Activated CD4-positive, CD25-positive, alpha-beta regulatory T cell treated with anti-CD3 and anti-CD28 coated beads, Interleukin-2, amount 50 U/mL, for 72 hours (primary cell): ENCODE measurements at places on chromosomes 11 and 22.

GRCh38 chr11:117997406-117997805, 11.2 kb downstream of the IL10RA start:
- no peak for DNase-seq

DNA sequence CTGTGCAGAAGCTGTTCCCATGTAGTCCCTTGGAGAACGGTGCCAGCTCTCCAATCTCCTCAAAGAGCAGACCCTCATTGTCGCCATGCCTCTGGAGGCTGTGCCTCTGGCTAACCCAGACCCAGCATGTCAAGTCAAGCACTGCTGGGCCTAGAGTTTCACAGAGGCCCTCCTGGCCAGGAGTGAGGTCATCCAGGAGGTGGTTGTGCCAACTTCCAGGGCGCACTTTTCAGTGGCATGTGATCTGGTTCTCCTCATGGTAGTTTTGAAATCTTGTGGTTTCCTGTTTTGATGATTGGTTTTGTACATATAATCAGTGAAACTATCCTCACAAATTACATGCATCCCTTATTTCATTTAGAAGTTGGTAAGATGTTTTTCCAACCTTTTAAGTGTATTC, 78.9 kb downstream of the PPFIBP2 start:
- DNase-seq: no peak

- no peak for DNase-seq
These were observed 35.0 kb downstream of the TBCEL start for GRCh38 chr11:121058941-121059340.

DNA sequence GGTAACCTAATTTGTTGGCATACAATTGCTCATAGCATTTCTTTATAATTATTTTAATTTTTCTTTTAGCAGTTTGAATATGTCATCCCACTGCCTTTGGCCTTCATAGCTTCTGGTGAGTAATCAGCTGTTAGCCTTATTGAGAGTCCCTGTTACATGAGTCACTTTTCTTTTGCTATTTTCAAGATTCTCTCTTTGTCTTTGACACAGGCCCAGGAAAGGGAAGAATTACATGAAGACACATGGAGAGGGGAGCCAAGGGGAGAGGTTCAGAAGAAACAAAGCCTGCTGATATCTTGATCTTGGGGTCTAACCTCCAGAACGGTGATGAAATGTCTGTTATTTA, 418.2 kb downstream of the METTL15 start:
- no peak for DNase-seq

GRCh38 chr11:126268708-126269579, at the start of the genes FOXRED1 and SRPRA:
Gene FOXRED1, plus strand, starts transcription at chr11:126269154. Its CDS starts 53 bp downstream, at chr11:126269207.
Gene SRPRA, minus strand, starts transcription at chr11:126268895. Its CDS starts 91 bp downstream, at chr11:126268804.
- DNase-seq: peak; percentile 99

GRCh38 chr11:107218123-107219013, 200.1 kb upstream of the GUCY1A2 start:
- DNase-seq: no peak

GRCh38 chr11:134529212-134530096, 117.4 kb upstream of the B3GAT1 start:
- no peak for DNase-seq
